ENCODE measurements at places on chromosomes 12 and 14.

DNA sequence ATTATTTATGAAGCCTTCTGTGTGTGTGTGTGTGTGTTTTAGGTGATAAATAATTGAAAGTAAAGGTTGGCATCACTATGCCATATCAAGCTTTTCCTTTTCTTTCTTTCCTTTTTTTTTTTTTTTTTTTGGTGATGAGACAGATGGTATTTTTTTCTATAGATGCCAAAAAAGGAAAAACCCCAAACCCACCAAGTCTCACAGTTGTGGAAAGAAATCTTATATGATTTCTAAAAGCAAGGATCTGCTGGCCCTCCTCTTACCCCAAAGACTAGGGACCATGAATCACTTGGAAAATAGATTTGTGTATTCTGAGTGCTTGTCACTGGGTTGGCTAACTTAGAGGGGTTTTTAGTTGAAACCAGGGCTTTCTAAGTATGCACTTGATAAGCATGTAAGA, 181.3 kb downstream of the TMEM117 start:
- DNase-seq, result no peak

DNA sequence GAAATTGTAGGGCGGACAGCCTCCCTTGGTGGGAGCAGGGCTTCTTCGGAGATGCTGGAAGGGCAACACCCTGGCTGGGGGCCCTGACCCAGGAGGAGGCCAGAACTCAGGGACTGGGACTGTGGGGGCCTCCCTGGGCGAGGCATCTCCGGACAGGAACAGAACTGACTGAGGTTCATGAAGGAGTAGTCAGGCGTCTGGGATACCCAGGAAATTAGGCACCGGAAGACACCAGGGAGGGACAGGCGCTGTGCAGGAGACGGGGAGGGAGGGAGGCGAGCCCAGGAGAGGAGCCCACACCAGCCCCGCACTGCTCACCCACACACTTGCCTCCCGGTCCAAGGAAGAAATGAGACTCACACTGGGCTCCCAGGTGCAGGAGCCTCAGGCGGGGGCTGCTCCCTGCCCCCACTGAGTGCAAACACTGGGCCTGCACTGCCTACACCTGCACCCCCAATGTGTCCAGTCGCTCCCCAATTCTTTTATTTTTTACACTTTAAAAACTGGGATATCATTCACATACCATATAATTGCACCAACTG, 262.6 kb upstream of the SFSWAP start:
- no peak for DNase-seq

GRCh38 chr14:92880351-92880750, 42.6 kb upstream of the CHGA start:
- no peak for DNase-seq

- DNase-seq, result no peak
Observed at GRCh38 chr12:90954921-90955320, at the start of gene CCER1. Gene CCER1, minus strand, starts transcription at chr12:90955176. Its CDS starts 434 bp downstream, at chr12:90954742.

GRCh38 chr14:70317969-70318634, 41.4 kb downstream of the COX16 start:
- DNase-seq, result peak; percentile 38

GRCh38 chr12:81375969-81376368, 298.1 kb downstream of the ACSS3 start:
- DNase-seq, result no peak

GRCh38 chr14:92898566-92899131, 24.3 kb upstream of the CHGA start:
- DNase-seq, result no peak

GRCh38 chr12:11688831-11689230, 39.4 kb downstream of the ETV6 start:
- no peak for DNase-seq

- no peak for DNase-seq
Observed at GRCh38 chr12:29816874-29817725, 33.4 kb upstream of the TMTC1 start.

- no peak for DNase-seq
Observed at GRCh38 chr14:93040982-93041381, 74.7 kb downstream of the ITPK1 start.

GRCh38 chr14:61671082-61671481, 24.2 kb upstream of the HIF1A start:
- no peak for DNase-seq

DNA sequence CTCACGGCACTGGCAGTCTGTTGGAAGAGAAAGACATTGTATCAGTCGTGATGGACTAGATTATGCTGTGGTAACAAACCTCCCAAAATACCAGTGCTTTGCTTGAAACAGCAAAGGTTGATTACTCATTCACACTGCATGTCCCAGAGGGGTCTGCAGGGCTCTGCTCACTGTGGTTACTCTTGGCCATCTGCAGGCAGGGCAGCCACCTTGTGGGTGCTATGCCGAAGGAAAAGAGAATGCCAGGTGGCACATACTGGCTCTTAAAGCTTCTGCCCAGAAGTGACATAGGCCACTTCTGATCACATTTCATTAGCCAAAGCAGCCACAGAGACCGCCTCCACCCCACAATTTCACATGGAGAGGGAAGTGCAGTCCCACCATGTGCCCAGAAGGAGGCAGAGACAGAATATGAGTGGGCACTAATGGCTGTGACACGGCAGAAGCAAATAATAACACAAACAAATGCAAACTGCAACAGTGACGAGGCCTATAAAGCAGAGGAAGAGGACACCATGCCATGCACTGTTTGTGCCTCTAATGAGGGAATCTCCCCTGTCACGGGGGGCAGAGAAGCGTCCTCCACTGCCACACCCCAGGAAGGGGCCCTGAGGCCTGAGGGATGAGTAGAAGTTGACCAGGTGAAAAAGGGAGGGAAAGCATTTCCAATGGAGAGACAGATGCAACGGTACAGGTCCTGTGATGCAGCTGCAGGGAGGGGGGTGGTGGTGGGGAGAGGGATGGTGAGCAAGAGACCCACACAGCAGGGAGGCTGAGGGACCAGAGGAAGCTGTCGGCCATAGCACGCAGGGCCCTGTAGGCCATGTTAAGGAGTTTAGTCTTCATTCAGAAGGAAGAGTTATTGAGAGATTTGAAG, 51.7 kb upstream of the KICS2 start:
- DNase-seq, result no peak

DNA sequence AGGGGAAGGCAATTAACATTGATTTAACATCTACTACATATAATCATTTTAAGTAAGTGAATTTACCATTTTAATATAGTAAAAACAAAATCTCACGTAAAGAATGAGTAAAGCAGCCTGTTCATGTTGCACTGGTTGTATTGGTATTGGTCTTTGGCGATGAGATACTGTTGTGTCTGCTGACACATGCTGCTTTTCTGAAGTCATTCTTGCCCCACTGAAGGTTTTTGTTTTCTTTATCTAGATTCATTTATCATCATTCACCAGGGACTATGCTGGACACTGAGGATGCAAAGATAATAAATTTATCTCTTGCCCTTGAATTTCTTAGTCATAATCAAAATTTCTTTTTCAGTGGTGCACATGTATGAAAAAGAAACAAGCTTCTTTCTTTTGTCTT, 246.2 kb upstream of the NPAS3 start:
- no peak for DNase-seq

DNA sequence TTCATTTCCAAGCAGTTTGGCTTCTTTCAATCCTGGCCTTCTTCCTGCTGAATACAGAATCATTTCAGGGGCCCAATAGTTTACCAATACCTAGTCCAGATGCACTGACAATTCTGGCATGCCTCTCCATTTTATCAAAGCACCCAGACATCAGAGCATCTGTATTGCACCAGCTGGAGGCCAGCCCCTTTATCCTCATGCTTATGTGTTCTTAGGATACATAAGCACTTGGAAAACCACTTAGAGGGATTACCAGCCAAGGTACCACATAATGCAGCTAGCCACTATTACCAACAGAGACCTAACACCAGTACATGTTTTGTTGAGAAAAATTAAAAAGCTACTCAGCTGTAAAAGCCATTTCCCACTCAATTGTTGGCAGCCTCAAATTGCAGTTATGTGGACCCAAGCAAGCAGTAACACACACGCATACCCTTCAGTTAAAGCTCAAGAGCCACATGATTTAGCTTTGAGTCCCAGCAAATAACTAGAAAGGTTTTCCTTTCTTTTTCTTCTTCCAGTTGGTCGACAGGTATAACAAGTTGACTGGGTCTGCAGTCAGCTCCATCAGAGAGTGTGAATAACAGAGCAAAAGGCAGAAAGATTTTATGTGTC, 263.8 kb downstream of the DIO2 start:
- DNase-seq, result no peak

DNA sequence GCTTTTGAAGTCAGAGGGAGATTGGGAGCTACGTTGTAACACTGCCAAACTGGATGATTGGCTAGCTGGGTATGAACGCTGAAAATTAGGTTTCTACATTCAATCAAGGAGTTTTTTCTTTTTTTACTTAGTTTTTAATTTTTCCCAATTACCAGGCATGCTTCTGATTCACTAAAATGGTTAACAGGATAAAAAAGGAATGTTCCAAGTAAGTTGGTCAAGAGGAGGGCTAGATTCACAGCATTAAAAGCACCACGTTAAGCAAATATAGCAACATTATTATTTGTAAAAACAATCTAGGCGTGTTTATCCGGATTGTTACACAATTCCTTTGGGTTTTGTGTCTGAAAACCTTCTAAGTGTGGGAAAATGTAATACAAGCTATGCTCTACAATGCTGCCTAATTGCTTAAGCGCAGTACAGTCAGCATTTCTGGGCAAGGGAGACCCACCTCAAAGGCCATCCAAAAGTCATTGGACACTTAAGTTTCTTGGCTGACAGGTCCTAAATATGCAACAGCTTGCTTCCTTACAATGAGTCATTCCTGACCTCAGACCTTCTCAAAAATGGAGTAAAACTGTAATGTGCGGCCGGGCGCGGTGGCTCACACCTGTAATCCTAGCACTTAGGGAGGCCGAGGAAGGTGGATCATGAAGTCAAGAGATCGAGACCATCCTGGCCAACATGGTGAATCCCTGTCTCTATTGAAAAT, 1.2 kb downstream of the RPLP0 start:
- DNase-seq, result no peak

DNA sequence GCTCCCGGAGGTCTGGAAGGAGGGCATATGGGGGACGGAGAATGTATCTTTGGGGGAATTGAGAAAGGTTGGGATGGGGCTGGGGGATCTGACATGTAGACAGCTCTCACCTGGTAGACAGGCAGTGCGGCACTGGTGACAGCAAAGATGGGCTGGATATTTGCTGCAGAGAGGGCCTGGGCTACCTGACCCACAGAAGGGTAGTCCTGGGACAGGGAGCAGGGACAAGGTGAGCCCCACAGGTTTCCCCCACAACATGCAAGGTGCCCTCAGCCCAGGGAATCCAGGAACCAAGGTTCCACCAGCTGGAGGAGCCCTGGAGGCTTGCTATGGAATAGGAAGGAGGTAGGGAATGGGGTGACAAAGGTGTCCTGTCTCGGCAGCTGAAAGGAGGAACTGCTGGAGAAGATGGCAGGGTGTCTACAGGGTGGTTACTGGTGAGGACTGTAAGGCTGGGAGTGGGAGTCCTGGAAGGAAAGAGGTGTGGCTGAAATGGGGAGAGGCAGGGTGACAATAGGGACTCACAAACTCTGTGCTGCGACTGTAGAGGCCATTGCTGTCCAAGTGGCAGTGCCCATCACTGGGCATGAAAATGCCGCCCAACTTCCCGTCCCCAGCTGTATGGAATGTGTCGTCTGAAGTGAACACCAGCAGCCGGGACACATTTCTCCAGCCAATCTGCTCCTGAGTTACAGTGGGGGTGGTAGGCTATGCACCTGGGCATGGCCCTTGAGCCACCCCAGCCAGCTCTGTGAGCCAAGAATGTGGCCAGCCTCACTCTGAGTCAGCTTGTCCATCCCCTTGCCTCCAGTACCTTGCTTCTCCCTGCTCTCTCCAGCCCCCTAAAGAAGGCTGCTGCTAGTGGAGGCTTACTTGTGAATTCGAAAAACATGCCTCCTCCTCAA, 11.3 kb downstream of the ITGB7 start:
- no peak for DNase-seq

- no peak for DNase-seq
Observed at GRCh38 chr12:93855261-93855660, 178.1 kb downstream of the CRADD start.

DNA sequence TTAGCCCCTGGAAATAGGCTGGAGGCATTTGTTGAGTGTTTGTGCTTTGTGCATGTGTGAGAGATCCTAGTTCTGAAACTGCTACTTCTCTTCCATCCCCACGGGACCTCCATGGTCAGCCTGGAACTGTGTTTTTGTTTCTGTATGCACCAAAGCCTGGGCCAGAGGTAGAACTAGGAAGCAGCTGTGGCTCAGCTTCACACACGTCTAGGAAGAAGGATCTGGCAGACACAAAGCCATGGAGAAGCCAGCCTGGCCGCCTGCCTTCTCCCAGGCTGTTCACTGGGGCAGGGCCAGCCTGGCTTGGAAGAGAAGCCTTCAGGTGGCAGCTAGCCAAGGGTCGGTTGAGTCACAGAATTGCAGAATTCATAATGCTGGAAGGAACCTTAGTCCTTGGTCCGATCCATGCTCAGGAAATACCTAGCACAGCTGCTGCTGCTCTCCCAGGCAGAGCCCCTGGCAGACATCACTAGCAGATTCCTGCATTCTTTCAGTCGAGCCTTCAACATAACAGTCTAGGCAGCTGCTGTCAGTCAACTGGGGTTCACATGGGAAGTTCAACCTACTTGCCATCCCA, 27.0 kb downstream of the RIN3 start:
- DNase-seq, result peak; percentile 97

GRCh38 chr12:59619461-59620240, 23.8 kb downstream of the SLC16A7 start:
- no peak for DNase-seq

DNA sequence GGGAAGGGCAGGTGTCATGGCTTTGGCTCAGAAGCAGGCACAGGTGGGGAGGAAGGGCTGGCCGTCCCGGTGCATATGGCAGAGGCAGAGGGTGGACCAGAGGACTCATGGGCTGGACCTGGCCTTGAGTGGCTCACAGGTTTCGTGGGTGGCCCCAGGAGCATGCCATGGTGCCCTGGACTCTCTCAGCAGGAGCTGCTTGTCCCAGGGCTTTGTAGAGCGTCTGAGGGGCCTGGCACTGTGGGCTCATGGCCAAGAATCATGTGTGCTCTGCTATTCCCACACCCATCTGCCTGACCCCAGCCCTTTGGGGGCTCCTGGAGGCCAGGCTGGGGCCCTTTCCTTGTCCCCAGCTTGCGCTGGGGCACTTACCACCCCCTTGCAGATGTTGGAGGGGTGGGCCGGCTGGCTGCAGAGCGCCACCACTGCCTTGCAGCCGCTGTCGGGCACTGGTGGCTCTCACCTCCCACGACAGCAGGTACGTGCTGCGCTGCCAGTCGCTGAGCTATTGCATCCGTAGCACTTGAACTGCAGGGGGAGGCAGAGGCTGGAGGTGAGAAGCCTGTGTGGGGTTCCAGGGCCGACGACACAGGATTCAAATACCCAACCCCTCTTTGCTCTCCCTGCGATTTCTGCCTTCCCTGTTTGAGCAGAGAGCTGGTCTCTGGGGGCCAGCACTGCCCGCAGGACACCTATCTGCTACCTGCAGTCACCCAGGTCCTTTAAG, 187.4 kb upstream of the PRMT8 start:
- DNase-seq, result no peak

DNA sequence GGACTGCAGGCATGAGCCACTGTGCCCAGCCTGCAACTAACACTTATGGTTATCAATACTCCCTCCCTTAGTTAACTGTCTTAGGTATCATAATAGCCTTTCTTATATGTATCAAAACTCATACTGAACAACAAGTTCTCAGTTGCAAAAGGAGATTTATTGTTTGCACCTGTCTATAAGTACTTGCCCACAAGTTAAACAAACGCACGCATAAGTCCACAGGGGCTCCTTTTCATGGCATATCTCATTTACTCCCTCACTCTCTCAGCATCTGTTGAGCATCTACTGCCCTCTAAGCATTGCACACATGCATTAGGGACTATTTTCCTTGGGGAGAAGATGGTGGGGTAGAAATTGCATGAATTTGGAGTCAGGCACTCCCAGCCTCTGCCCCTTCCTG, 46.7 kb upstream of the CORO1C start:
- no peak for DNase-seq

Data from non-pigmented ciliary epithelial cell (primary cell).